ENCODE measurements at places on chromosomes 12 and 14.

GRCh38 chr12:121778567-121779421 lies 14.7 kb downstream of the RHOF start:
- no peak for DNase-seq

DNA sequence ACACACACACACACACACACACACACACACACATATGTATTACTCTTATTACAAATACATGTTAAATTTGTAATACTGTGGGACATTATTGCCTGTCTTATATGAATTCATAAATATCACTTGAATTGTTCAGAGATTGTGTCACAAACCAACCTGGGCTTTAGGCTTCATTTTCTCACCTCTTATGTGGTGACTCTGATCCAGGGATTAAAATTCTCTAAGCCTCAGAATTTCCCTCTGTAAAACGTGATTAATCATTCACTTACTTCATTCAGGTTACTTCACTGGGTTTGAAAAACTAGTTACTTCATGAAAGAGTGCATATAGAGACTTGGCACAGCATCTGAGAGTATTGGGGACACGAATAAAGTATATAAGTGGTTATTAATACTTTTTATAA lies 240.3 kb upstream of the PDZRN4 start:
- no peak for DNase-seq

GRCh38 chr12:131093604-131093955 lies 139.9 kb downstream of the ADGRD1 start:
- DNase-seq, result no peak

DNA sequence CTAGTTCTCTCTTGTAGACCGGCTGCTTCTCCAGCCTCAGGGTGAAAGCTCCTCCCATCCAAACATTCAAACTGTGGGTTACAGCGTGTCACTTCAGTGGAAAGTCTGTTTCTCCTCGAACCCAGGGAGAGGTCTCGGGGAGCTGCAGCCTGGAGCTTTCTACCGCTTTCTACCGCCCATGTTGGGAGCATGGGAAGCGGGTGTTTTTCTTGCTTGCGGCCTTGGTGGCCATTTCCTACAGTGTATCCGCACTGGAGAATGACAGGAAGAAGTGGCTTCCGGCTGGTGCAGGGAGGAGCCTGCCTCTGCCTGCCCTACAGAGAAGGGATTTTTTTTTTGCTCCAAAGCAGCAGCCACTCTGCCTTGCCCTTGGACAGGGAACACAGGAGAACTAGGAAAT lies 21.2 kb downstream of the ZFP36L1 start:
- DNase-seq, result no peak

DNA sequence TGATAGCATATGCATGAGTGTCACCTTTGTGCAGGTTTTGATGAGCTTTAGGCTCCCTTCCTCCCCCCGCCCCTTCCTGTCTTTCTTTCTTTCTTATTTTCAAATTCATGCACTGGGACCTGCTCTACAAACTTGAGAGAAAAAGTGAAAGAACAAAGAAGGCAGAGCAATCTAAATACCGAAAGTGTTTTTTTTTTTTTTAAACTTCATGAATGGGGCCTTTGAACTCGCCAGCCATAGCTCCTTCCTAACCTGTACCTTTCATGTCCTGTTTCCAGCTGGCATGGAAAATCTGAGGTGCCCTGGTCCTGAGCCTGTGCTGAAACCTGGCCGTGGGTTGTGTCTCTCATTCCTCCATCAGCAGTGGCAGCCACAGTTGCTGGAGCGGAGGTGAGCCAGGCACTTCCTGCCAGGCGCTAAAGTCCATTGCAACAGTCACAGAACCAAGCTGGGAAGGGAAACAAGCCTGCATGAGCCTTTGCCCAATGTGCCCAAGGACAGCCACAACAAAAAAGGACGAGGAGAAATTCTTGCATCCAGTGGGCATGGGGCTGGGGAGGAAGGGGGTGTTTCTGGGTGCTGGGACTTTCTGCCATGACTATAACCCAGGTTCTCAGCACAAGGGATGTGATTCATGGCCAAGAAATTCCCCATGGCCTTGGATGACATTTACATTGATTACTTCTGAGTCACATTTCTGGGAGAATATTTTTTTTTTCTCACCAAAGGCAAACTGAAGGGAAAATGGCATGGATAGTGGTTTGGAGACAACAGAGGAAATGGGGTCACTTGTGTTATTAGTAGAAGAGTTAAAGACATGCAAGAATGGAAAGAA lies 102.7 kb downstream of the TMEM30B start:
- DNase-seq, result peak; percentile 99

DNA sequence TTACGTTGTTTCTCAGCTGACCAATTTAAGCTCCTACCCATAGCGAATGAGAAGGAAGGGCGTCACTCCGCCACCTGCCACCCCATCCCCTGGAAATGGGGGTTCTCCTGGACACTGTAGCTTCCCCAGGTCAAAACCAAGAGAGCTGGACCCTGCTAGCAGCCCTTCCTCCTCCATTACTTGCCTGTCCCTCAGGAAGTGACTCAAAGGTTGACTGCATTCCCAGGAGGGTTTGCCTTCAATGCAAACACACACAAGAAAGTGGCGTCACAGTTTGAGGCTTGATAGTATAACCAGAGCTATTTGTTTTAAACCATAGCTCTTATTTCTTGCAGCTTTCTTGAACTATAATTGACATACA lies 79.1 kb downstream of the KCNK13 start:
- DNase-seq, result peak; percentile 72

Measured in EL (cell line).